Stimulated activated CD4-positive, alpha-beta T cell treated with anti-CD3 and anti-CD28 coated beads, TNF-alpha, amount 100 ng/mL, for 1 hour (primary cell): ENCODE measurements at places on chromosomes 13 and 19.

GRCh38 chr19:3073159-3073563 lies 10.9 kb upstream of the TLE5 start:
- no peak for DNase-seq

- no peak for DNase-seq
These were observed 136.1 kb downstream of the LACC1 start for GRCh38 chr13:44015811-44016210.

- DNase-seq: no peak
These were observed 14.3 kb downstream of the CCDC97 start for GRCh38 chr19:41324231-41324702.

DNA sequence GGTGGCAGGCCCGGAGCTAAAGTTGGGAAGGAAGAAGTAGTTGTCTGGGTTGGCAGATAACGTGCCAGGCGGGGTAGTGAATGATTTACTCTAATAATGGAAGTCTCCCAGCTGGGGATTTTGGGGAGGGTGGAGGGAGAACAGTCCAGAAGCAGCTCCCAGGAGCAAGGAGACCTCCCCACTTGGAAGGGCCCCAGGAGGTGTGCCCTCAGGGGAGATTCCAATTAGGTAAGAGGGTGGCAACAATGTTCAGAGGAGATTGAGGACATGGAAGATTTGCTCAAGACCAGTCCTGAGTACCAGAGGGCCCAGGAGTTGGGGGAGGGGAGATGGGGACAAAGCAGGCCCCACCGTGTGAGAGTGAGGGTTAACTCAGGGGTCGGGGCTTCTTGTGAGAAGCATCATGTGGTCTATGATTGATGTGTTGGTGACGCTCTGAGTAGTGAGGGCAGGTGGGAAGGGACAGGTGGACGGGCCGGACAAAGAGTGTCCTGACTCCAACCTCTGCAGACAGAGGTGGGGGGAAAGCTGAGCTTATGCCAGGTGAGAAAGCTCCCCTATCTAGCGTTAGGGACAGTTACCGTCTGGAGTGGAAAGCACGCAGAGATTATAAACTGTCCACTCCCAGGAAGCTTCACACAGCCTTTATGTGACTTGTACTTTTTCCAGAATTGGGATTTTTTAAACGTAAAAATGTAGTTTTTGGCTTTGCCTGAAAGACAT lies 3.5 kb downstream of the SPINT2 start:
- no peak for DNase-seq

DNA sequence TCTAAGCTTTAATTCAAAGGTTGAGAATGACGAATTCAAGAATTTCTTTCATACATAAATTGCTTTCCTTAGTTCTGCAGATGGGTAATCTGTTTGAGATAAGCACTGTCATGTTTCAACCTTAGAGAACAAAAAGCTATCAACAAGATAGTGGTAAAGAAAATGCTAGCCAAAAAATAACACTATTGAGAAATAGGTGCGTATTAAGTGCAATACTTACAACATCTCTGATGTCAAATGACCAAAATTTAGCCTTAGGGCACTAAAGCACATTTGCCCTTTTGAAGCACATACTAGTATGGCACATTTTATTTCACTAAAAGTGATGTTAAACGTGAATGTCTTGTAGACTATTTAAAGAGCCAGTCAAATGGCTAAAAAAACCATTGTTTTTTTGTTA lies 4.9 kb downstream of the KBTBD6 start:
- DNase-seq: no peak

- no peak for DNase-seq
These were observed 28.5 kb downstream of the POP4 start for GRCh38 chr19:29634423-29635130.

- no peak for DNase-seq
These were observed 905.0 kb downstream of the GPC5 start for GRCh38 chr13:92303428-92303827.

DNA sequence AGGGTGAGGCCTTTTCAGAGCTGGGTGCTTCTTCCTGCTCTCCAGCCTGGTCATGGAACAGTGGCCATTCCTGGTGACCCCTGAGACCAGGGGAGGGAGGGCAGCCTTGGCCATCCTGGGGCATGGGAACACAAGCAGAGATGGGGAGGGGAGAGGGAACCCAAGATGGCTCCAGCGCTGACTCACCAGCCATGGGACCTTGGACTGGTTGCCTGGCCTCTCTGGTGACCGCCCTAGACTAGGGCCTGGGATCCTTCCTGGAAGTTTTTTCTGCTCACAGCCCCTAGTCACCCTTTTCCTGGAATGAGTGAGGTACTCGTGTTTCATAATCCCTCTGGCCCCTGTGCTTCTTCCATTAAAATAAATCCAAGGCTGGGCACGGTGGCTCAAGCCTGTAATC lies 3.3 kb upstream of the OPA3 start:
- no peak for DNase-seq

GRCh38 chr19:34276614-34277013 lies 22.3 kb downstream of the GARRE1 start:
- DNase-seq: no peak

GRCh38 chr13:106133025-106133424 lies 402.4 kb downstream of the EFNB2 start:
- no peak for DNase-seq

- no peak for DNase-seq
These were observed 151.5 kb downstream of the KLF5 start for GRCh38 chr13:73210218-73210883.

DNA sequence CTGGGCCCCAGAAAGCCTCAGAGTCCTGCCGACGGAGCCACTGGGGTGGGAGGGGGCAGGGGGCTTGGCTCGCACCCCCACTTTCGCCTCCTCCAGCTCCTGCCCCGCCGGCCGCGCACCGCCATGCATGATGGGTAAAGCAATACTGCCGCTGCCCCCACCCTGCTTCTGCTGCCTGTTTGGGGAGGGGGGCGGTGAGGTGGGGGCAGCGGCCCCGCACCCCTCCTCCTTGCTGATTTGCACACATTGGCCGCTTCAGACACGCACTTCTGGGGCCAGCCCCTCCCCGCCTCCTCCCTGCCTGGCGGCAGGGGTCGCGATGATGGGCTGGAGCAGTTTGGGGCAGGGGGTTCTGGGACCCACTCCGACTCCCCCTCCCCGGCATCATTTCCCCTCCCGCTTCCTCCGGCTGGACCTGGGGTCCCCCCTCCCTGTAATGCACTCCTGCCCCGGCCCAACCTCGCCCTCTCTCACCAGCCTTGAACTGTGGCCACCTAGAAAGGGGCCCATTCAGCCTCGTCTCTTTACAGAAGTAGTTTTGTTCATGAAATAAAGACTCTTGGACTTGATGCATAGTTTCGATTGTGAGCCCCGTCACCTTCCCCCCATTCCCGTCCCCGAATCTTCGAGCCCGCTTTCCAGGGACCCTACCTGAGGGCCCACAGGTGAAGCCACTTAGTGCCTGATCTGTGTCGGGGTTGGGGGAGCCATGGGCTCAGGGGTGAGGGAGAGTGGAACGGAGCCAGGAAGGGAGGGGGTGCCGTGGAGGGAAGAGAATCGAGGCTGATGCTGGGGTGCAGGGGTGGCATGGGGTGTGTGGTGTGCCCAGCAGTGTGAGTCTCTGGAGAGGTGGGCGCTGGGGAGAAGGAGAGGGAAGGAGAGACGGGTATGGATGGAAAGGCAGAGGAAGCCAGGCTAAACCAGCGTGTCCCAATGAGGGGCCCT lies 1.4 kb upstream of the HPN start:
- no peak for DNase-seq

DNA sequence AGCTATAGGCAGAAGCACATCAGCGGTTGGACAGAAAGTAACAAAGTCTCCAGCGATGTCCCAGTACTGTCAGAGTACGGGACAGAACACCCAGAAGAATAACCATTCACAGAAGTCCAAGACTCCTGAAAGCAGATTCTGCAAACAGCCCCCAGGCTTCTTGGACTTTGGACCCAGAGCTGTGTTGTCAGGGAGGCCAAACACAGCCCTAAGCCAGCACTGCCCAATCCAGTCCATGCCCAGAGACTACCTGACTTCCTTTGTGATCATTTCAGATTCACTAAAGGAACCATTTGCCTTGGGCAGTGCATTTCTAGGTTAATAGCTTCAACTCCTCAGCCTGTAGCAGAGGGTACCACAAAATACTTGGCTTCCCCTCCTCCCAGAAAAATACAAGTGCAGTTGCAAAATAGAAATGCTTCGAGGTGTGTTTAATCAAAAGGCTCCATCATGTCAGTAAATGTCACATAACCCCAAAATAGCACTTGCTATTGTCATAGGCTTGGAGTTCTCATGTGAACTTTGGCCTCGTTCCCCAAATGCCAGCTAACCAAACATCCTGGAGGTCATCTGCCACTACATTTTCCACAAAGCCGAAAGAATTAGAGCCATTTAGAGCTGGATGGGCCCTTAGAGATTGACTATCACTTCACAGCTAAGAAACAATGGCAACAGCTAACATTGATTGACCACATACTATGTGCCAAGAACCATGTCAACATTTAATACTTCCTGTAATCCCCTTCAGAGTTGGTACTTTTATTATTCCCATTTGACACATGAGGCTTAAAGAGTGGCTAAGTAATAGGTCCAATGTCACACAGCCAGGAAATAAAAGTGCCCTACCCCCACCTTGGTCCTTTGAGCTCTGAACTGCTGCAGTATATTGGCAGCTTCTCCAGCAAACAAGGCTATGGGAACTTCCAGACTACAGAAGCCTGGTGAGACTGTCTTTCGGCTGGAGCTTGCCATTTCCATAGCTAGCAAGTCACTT lies 329.9 kb downstream of the FOXO1 start:
- DNase-seq: no peak

- DNase-seq: no peak
These were observed 60.0 kb downstream of the VWA8 start for GRCh38 chr13:41900918-41901317.

- no peak for DNase-seq
These were observed 41.2 kb downstream of the PCCA start for GRCh38 chr13:100130092-100130491.

DNA sequence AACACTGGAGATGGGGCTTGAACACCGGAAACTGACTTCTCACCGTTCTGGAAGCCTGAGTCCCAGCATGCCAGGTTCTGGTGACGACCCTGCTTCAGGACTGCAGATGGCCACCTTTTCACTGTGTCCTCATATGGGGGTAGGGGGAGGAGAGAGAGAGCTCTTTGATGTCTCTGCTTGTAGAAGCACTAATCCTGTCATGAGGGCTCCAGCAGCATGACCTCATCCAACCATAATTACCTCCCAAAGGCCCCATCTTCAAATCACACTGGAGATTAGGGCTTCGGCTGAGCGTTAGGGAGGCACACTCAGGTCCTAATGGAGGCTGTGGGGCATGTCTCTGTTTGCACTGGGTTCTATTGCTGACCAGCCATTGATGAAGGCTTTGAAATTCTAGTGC lies 255.3 kb downstream of the TEX29 start:
- DNase-seq: no peak
